Activated CD8-positive, alpha-beta memory T cell treated with anti-CD3 and anti-CD28 coated beads for 4 hours (primary cell): ENCODE measurements at places on chromosomes 5 and 9.

GRCh38 chr5:177430140-177430951 lies 3.9 kb downstream of the GRK6 start:
- no peak for DNase-seq

DNA sequence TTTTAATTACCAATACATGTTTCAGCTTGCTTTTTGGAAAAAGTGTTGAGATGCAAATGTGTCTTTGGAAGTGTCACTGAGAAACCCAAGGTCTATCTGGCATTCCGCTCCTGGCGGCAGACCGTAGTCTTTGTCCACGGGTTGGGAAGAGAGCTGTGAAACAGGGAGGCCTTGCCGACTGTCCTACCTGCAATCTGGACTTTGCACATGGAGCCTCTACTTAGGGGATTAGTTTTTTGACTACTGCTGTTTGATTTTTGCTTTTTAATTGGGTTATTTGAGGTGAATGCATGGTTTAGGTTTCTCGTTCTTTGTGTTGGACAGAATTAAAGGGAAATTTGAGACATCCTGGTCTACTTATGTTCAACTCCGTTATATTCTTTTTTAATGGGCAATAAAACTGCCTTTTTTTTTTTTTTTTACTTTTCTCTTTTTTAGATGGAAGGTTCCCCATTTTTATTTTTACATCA lies 25.7 kb downstream of the TRIO start:
- no peak for DNase-seq

DNA sequence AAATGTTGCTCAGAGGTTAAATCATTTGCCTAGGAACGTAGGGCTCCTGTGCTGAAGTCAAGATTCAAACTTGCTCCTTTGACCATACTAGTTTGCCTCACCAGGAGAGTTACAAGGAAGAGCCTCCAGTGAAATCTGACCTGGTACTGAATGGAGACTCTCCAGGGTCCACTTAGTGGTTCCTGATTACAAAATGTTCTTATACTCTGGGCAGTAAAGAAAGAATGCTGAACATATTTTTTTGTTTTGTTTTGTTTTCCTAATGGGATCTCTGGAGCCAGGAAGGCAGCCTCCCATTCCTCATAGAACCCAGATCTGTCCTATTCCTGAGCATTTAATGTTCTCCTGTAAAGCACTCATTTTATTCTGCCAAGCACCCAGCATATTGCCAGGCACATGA lies 256.5 kb upstream of the CLINT1 start:
- no peak for DNase-seq

DNA sequence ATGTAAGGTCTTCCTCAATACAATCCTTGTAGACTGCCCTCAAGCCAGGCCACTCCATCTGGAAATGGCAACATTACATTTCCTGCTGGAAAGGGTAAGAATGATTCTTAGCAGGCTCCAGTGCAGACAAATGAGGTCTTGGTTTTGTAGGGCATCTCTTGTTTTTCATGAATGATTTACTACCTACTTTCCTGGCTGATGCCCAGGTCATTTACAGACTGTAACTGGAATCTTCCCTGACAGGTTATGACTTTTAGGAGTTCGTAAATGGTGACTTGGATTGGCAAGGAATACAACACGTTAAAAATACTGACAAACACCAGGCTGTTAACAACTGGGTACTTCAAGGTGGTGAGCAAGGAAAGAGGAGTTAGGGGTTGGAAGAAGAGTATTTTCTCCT lies 510.5 kb upstream of the TNC start:
- DNase-seq = no peak

DNA sequence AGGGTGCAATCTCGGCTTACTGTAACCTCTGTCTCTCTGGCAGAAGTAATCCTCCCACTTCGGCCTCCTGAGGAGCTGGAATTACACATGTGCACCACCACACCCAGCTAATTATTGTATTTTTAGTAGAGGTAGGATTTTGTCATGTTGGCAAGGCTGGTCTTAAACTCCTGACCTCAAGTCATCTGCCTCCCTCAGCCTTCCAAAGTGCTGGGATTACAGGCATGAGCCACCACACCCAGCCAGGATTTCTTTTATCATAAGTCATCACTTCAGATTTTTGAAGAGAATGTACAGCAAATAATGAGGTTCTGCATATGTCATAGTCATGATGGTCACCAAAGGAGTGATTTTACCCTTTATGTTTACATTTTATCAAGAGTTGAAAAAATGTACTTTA lies 108.1 kb downstream of the GCNT1 start:
- no peak for DNase-seq
